ENCODE measurements at places on chromosomes 4 and X.

DNA sequence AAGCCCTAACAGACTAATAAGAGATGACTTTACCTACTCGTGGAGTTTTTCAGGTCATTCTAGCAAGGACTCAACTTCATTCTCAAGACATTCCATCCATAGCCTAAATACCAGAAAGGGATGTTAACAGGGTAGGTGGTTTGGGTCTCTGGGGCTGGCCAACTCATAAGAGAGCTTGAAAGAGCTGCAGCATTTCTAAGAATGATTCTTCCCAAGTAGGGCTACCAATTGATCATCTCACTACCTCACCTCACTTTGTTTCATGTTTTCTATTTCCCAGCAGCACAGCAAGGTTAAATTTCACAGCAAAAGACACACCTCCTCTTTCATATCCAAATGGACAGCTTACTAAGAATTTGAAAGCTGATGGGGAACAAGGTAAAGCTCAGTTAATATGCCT, 614.8 kb upstream of the DIPK2B start:
- no peak for DNase-seq

DNA sequence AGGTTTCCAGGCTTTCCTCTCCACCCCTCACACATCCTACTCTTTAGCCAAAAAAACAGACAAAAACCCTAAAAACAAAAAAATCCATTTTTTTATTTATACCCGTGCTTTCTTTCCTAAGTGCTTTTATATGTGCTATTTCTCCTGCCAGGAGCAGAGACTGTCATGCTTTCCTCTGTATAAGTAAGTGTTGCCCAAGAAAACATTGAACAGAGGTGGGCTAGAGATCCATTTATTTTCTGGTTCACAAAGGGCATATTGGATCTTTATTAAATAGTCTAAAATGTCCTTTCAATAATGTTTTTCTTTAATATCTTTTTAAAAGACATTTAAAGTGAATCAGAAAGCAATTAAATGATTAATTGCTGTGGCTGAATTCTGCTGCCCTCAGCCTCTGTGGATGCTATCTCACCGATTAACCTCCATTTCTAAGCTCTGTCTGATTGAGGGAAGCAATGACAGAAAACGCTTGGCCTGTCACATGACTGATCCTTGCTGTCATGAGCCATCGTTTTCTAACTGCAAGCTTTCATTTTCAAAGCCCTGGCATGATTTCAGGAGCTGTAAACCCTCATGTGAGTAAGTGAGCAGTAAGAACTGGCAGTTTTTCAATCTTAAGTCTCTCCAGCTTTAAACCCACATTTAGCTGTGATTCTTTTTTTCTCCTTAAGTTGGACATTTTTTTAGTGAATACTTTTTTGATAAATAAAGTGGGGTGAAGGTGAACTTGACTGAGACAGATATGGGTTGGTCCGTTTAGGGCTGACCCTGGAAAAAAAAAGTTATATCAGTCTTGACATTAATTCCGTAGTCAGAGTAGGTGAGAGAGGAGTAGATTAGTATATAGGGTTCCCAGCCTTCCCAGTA, 180.7 kb upstream of the PGRMC2 start:
- no peak for DNase-seq

DNA sequence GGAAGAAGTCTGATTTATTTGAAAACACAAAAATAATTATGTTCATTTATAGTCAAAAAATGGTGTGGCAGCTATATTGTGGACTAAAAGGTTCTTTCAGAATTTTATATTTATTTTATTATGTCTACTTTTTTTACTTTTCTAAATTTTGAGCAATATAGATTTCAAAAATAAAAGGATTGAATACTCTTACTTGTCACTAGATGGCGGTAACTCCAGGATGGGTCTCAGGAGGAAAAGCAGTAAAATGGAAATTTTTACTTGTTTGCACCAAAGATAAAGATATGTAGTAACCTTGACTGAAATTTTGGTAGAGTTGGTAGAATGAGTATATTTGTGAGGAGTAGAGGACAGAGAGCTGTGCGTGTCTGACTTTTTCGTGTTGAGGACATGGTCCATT, 14.5 kb upstream of the DACH2 start:
- no peak for DNase-seq

- DNase-seq = no peak
Observed at GRCh38 chr4:122195718-122196117, 43.6 kb downstream of the BLTP1 start.

DNA sequence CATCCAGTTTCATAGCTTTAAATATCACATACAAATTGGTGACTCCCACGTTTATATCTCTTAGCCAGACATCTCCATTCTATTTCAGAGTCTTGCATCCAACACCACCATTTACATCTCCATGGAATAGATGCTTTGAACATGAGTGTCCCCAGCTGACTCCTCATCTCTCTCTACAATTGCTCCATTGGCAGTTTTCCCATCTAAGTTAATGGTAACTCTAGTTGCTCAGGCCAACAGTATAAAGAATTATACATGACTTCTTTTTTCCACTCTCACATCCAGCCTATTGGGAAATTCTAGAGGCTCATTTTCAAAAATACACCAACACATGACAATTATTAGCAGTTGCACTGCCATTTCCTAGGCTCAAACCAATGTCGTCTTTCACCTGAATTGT, 388.2 kb downstream of the STIM2 start:
- no peak for DNase-seq

DNA sequence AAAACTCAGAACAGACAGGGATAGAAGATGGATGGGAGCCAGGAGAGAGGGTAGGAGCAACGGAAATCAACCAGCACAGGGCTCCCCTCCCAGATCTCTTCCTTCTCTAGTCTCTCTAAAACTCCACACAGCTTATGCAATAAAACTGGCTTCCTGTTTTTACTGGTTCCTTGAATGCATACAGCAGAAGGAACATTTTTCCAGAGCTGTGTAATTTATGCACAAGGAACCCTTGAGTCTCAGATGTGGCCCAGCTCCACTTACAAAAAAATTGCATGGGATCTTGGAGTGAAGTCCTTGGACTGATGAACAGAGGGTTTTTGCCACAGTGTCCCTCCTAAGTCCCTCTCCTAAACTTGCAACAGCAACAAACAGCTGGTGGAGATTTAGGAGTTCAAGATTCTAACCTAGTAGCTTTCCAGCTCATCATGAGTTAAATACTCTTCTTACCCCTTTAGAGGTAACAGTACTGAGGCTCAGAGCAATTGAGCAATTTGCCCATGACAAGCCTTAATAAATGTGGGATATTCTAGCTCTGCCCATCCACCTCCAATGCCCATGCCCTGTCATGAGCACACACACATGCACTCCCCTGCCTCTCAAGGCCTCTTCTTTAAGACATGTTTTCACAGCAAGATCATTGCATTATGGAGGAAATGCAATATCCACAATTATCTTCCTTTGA, 18.4 kb upstream of the CC2D2A start:
- DNase-seq = no peak

DNA sequence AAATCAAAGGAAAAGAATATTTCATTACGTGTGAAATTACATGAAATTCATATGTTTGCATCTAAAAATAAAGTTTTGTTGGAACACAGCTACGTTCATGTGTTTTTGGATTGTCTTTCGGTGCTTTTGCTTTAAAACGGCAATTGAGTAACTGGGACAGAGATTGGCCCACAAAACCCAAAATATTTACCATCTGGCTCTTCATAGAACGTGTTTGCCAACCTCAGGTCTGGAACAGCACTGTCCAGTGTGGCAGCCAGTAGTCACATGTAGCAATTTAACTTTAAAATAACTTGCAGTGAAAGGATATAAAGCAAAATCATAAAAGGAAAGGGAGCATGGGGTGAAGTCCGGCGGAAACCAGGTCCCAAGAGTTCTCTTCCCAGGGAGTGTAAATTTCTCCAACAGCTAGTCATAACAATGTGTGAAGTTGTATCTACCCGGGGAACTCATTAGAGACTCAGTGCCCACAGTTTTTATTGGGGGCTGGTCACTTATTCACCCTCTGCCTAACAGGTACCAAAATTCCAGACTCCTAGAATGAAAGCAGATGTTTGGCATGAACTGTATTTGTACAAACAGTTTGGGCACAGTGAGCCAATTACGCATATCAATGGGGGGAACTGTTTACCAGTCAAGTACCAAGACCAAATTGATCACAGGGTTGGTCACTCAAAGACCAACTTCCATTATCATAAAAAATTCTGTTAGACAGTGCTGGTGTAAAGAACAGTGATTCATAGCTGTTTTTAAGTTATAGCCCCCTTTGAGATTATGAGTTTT, 10.3 kb downstream of the OCIAD1 start:
- no peak for DNase-seq

GRCh38 chrX:7514871-7515599, 327.9 kb upstream of the VCX start:
- DNase-seq = no peak

- no peak for DNase-seq
Observed at GRCh38 chrX:138886769-138887168, 175.3 kb upstream of the FGF13 start.

DNA sequence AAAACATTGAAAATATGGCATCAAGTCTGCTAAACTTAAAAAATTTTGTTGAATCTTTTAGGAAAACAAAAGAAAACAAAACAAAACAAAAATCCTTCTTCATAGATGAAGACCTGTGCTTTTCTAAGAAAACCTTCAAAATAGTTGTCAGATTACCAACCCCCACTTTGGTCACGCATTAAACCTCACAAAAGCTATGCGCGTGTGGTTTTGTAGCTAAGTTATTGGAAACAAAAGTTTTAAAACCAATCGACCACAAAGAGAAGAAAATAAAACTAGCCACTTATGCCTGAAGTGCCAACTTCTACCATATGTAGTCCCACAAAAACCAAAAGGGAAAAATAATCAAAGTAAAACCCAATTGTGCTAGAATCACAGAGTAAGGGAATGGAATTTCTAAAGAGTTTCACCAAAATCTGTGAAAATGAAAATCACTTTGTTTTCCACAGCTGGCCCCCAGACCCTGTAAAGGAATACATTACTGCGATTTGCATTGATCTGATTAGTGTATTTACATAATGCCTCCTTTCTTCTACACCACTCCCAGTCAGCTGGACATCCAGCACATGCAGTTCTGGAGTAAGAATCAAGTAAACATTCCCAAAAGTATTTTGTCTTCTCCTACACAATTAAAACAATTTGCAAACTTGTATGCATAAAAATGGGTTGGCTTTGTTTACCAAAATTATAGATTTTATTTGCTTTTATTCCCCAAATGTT, 330.1 kb upstream of the DKK2 start:
- DNase-seq = no peak

DNA sequence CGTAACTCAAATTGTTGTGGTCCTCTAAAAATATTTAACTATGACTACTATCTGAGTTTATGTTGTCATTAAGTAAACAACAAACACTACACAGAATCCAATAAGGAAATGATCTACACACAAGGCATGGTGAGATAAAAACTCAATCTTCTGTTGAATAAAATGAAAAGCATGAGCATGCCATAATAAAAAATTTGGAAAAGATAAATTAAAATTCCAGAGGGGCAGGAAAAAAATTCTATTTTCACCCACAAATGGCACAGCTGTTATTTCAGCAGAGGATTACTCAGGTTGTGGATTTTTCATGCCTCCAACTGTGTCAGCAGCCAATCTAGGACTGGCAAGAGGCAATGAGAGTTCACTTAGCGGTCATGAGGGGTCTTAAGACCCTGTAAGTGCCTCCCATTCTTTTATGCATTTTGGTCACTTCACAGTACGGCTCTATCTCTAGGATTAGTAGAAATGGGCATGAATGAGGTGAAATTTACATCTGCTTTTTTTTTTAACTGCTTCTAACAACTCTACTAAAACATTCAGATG, 639.8 kb upstream of the DIPK2B start:
- no peak for DNase-seq

Measured in CD4-positive, alpha-beta T cell treated with Interleukin-15 for 4 hours (primary cell).